ENCODE measurements at places on chromosomes 6 and 20.

DNA sequence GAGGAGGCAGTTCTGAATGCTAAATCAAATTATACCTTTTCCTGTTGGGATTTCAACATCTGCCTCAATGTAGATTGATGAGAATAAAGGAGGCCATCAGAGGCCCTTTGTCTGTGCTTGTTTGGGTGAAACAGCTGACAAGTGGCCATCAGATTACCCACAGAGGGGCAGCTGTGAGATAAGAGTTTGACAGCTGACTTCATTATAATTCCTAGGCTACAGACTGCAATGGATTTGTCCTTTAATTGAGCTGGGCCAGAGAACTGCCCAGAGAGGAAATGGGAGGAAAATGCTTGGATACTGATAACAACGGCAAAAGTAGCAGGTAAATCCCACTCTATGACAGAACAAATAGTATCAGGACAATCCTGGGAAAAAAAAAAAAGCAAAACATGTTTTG, 649.4 kb downstream of the HDGFL1 start:
- DNase-seq = no peak

- DNase-seq = no peak
Observed at GRCh38 chr6:105058316-105058715, 101.4 kb downstream of the LIN28B start.

DNA sequence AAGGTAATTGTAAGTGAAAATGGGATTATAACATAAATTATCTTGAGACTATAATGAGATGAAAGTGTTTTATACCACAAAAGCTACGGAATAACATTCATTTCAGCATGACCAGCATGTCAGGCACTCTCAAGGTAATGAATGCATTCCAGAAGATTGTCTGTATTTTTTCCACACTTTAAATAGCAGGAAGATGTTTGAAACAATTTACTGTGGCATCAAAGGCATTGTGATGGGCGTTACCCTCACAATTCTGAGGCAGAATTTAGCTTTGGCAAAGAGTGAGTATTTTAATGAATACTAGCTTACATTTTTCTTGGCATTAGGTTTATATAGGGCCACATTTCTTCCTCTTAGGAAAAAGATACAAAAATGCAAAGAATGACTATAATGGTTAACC, 627.2 kb downstream of the BCKDHB start:
- DNase-seq = no peak

- DNase-seq = no peak
Observed at GRCh38 chr6:42572523-42572922, 8.7 kb downstream of the UBR2 start.

DNA sequence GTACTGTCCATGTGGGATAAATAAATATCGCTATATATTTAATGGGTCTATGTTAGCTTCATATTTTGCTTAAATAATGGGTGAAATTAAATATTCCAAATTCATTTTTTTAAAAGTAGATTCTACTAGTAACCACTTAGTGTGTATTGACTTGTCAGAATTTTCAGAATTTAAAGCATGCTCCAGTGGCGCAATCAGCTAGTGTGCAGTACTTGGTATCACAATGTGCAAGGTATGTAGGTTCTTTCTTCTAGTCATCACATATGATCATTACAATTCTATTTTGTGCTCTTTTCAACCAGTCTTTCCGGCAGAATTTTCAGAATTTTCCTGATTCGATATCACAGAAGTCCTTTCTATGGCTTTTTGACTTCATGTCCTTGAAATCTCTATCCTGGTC, 32.6 kb downstream of the PDE7B start:
- no peak for DNase-seq

DNA sequence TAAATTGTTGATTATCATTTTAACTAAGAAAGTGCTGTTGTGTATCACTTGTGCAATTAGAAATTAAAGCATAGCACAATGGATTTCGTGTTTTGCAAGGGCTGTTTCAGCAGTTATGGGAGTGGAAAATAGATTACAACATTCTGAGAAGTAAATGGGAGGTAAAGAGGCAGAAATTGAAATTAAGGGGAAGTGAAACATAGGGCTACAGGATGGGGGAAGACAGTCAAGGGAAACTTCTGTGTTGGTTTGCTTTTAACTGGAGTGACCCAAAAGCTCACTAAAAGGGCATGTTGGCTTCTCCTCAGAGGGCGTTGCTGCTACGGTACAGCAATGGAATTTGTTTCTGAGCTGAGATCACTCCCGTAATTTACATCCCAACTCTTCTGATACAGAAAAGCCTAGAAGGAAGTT, 147.5 kb downstream of the BCAS1 start:
- no peak for DNase-seq

DNA sequence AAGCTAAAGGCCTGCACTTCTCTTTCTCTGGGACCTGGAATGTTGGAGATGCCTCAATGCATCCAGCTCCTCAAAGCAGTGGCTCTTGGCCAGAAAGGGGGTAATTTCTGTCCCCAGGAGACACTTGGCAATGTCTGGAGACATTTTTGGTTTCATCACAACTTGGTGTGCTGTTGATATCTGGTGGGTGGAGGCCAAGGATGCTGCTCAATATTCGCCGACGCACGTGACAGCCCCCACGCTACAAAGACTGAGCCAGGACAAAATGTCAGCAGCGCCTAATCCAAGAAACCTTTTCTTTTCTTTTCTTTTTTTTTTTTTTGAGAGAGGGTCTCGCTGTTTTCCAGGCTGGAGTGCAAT, 79.8 kb downstream of the SULF2 start:
- no peak for DNase-seq

- DNase-seq = no peak
Observed at GRCh38 chr6:1605004-1605892, 4.5 kb upstream of the FOXC1 start.

DNA sequence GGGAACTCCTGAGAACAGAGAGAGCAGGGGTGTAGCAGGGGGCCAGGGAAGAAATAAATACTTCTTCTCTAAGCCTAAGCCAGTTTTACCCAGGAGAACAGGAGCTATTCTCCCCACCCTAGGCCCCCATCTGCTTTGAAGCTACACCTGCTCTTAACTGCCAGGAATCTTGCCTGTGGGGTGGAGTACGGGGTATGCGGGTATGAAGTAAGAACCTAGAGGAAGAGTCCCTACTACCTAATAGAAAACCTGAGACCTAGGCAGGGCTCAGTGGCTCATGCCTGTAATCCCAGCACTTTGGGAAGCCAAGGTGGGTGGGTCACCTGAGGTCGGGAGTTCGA, 1.5 kb downstream of the SLC29A1 start:
- DNase-seq = no peak

DNA sequence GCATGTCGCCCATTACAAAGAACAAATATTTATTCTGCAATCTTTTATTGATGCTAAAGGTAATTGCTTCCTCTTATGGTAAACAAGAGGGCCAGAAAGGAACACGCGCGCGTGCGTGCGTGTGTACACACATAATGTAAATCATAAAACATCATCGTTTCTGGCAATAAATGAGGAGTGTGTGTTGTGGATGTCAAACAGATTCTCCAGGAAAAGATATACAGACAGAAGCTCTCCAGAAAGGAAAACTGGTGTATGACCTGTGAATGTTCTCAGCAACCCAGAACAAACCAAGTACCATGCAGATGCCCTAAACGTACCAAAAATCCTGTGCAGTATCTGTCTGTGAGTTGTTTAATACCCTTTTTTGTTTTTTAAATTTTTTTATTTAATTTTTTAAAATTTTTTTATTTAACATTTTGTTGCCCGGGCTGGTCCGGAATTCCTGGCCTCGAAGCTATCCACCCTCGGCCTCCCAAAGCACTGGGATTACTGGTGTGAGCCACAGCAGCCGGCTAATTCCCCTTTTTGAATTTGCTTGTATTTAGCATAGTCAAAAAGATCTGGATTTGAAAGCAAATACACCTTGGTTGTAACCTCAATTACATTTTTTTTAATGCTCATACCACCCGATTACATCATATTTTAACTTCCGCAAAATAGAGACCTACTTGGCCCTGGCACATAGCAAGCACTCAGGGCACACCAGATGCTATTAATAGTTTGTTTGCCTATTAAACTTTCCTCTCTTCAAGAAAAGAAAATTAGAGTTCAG, 909 bp upstream of the NUDT3 start:
- no peak for DNase-seq

- DNase-seq = no peak
Observed at GRCh38 chr20:4411744-4412143, 310.0 kb upstream of the PRND start.

GRCh38 chr20:6533761-6534479, 233.6 kb upstream of the BMP2 start:
- no peak for DNase-seq

DNA sequence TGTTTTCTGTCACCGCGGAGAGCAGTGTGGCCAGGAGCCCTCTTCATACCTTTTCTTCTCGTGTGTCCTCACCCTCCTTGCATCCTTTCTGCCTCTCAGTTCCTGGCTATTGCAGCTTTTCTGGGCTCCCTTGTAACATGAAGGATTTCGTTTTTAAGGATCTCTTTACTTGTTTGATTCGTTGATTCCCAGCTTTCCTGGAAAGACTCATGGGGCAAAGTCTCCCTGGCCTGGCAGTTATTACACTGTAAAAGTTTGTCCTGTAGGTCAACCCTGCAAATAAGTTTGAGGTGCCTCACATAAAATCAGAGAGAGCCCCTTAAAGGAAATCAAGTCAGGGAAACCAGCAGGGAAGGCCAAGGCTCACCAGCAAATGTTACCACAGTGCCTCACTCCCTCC, 70.1 kb downstream of the ISM1 start:
- DNase-seq = no peak

GRCh38 chr6:150435360-150435759, 66.5 kb downstream of the IYD start:
- no peak for DNase-seq

GRCh38 chr6:28867086-28867409, 56.7 kb downstream of the TRIM27 start:
- peak; percentile 21 for DNase-seq

DNA sequence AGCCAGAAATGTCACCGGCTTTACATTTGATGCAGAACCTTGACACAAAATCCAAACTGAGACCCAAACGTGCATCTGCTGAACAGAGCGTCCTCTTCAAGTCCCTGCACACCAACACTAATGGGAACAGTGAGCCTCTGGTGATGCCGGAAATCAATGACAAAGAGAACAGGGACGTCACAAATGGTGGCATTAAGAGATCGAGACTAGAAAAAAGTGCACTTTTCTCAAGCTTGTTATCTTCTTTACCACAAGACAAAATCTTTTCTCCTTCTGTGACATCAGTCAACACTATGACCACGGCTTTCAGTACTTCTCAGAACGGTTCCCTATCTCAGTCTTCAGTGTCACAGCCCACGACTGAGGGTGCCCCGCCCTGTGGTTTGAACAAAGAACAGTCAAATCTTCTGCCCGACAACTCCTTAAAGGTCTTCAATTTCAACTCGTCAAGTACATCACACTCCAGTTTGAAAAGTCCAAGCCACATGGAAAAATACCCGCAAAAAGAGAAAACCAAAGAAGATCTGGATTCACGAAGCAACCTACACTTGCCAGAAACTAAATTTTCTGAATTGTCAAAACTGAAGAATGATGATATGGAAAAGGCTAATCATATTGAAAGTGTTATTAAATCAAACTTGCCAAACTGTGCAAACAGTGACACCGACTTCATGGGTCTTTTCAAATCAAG, 108.4 kb downstream of the RTN4IP1 start:
- DNase-seq = peak; percentile 83
